ENCODE measurements at places on chromosomes 3 and 15.

DNA sequence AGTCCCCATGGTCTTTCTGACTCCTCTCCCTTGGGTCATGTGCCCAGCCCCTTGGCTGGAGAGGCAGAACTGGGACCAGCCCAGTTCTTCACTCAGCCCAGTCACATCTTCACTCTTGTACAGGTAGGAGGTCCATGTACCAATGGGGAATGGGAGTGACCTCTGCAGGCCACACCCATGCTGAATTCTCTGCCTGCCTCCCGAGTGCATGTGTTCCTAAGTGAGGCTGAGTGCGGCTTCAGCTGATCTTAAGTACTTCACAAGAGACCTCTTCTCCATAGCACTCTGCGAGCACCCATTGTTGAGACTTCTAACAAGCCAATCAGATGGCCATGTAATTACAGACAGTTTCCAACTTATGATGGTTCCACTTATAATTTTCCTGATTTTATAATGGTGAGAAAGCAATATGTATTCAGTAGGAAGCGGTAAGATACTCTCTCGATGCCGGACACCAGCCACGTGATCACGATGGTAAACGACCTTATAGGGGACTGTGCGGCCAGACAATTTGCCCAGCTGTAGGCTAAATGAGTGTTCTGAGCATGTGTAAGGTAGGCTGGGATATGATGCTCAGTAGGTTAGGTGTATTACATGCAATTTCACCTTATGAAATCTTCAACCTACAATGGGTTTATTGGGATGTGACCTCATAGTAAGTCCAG, 112.1 kb downstream of the KLF13 start:
- DNase-seq: no peak

DNA sequence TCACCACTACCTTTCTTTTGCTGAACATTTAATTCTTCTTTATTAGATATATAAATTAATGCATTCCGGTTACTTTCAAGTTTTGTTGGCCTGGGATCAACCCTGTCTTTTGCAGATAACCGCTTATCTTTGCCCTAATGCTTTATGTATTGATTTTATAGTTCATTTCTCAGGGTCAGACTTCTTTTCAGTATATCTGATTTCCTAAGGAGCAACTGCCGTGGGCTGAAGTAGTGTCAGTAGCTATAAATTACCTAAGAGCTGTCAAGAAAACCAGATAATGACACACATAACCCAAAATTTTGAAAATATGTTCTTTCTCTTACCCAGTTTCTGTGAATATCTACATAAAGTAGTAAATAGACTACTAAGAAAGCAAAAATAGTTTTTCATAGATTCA, 38.0 kb downstream of the COL6A5 start:
- no peak for DNase-seq

DNA sequence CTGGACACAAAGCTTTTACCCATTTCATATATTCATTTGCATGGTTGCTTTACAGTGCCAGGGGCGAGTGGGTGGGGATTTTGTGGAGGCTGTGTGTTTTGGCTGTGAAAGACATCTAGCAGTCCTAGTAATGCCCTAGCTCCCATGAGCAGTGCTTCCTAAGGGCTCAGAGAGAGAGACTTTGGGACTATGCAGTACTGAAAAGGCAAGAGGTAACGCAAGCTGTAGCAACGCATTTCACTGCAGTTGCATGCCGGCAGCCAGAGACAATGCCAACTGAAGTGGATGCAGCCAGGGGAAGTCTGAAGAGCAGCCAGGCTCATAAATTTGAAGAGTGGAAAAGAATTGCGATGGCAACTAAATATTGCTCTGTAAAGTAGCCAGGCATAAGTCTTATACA, 27.4 kb upstream of the ATP10A start:
- DNase-seq: no peak

DNA sequence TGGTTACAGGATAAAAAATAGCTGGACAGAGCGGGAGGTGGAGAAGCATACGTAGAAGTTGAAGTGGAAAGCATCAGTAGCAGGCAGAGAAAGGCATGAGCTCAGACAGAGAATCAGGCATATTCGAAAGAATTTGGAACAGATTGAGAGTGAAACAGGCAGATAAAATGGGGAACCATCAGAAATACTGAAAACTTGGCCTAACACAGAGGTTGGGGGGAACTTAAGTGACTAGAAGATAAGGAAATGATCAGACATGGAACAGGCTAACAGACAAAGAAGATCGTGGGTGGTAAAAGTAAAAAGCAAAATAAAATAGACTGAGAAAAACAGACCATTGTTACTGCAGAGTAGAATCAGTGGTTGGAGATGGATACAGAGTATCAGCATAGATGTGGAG, 32.9 kb downstream of the GTF2E1 start:
- DNase-seq: no peak

DNA sequence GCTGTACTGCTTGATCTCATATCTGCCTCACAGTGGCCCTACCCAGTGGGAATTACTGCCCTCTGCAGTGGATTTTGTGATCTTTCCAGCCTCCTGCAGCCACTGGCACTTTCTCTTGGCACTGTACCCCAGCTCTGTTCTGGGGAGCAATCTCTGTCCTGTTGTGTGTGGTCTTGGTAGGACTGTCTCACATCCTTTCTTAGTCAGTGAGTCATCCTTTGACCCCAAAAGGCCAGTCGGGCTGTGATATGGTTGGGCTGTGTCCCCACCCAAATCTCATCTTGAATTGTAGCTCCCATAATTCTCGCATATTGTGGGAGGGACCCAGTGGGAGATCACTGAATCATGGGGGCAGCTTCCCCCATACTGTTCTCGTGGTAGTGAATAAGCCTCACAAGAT, 133.3 kb upstream of the TPM1 start:
- no peak for DNase-seq

DNA sequence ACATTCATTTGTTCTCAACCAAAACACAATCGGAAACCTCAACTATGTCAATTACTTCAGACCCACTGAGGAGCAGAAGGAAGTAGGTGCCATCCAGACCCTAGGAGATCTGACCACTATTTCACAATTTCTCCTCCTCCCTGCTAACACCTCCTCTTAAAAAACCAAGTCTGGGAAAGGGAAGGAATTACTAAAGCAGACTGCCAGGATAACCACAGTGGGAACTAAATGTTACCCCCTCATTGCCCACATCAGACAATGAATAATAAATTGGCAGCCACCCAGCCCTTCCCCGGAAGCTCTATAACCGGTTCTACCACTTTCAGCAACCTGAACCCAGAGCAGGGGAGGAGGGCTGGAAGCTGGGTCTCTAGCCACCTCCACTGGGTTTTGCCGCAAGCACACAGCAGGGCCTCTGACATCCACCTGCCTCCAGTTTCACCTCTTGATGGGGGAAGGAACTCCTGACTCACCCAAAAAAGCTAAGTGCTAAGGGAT, 17.6 kb downstream of the C15orf62 start:
- no peak for DNase-seq

- no peak for DNase-seq
Observed at GRCh38 chr3:156705761-156706616, 31.6 kb downstream of the TIPARP start.

DNA sequence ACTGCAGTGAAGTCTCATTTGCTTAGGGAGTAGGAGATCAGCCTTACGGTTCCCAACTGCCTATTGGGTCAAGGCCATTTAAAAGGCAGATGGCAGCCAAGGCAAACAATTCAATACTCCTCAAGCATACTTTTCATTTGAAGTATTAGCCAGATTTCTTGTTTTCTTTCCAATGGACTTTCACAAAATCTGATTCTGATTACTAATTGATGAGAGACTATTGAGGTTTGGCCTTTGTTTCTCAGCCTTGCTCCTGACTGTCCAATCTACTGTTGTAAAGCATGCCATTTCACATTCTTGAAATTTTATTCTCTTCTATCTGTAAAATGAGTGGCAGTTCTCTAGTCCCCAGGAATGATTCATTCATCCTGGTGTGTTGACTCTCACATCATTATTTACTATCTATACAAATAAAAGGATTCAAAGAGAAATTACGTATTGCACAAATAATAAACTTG, 166.2 kb upstream of the TGFBR2 start:
- no peak for DNase-seq

DNA sequence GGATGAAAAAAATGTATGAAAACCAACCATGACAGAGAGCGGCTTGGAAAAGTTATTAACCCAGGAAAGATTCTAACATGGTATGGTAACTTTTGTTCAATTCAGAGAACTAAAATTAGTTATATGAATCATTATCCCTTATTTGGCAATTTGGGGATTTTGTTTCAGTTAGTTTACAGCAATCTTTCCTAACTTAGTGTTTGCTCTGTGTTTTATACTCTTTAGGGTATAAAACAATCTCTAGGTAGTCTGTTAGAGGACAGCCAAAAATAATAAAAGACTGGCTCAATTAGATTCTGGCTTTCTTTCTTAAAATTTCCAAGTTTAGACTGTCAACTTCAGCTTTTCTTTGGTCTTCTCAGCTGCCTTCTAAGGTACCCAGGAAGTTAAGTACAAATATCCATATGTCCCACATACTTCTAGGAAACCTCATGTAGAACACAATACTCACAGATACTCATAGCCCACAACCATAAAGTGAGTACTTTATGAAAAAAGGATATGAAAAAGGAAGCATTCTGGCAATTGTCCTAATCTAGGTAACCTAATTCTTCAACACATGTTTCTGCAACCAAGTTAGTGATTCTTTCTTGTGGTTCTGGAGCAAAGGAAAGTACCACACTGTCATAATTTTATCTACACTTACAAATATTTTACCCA, 849.3 kb downstream of the ROBO1 start:
- DNase-seq: no peak

- no peak for DNase-seq
Observed at GRCh38 chr15:37586976-37587375, 347.5 kb upstream of the TMCO5A start.

DNA sequence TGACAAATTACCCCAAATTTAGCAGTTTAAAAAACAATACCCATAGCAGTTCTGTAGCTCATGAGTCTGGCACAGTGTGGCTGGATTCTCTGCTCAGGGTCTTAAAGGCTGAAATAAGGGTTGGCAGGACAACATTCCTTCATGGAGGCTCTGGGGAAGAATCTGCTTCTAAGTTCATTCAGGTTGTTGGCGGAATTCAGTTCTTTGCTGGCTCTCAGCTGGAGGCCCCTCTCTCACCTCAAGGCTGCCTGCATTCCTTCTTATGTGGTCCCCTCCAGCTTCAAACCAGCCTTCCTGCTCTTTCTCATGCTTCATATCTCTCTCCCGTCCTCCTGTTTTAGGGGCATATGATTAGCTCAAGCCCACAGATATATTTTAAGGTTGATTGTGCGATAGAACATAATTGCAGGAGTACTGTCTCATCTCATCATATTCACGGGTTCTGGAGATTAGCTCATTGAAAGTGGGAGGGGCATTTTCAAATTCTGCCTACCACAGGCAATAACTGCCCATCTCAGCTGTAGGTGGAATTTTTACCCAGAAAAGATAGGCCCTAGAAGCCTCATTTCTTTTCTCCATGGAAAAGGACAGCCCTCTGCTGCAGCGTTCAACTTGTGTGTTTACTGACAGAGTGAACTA, 5.6 kb upstream of the ZBTB47 start:
- no peak for DNase-seq

- peak; percentile 54 for DNase-seq
Observed at GRCh38 chr3:51371943-51372557, 13.0 kb upstream of the MANF start.

DNA sequence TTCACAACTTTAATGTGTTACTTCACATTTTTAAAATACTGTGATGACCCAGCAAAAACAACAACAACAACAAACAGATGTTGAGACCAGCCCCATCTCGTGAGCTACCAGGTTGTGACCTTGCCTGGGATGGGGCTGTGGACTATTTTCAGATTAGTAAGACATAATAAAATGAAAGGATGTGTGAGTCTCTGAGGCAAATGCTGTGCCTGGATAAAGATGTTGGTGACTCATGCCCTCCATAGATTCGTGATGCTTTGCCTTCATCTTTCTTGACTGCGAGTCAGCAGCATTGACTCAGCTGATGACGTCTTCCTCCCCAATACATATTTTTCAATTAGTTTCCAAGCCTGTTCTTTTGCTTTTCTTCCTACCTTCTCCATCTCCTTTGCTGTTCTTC, 453.0 kb upstream of the CFAP20DC start:
- no peak for DNase-seq

- DNase-seq: no peak
Observed at GRCh38 chr15:29675791-29676301, 146.4 kb downstream of the TJP1 start.

DNA sequence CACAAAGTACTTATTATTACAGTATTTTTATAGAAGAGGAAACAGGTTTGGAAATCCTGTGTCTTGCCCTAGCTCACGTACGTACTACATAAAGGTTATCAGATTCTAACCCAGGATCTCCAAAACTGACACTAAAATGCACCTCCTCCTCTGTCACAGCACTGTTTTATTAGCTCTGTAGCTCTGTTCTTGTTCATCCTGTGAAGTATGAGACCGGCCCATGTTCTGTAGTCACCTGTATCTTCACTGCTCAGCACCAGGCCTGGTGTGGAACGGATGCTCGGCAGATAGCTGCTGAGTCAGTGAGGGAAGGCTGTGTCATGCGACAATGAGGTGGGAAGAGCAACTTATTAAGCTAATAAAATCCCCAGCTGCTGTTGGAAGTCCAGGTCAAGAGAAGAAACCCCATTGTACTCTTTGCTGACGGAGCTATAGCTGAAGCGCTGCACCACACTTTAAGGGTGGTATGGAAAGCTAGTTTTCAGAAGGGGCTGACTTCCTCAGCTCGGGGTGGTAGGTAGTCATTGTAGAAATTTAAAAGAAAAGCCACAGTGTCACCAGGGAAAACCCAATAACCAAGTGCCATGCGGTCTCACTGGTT, 22.8 kb downstream of the BCL2A1 start:
- no peak for DNase-seq

GRCh38 chr3:350871-351371, 154.4 kb downstream of the CHL1 start:
- DNase-seq: no peak

DNA sequence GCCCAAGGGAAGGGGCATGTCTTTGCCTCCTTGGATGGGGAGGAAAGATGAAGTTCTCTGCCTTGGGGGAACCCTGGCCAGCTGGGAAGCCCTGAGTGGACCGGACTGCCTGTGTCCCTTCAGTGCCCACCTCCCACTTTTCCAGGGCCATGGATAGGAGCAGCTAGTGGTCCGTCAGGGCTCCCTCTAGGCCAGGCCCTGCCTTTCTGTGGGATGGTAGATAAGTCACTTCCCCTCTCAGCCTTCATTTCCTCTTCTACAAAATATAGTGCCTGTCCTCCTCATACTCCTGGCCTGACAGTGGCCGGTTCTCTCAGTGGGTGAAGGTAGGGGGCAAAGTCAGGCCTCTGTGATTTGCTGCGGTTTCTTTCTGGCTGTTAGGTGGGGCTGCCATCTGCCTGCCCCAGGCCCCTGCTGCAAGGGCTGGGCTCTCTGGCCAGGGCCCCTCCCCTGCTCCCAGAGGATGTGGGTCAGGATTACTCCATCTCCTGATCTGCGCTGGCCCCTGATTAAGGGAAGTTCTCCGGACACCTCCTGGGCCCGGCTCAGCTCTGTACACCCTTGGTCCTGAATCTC, 1.4 kb downstream of the PLEKHO2 start:
- DNase-seq: no peak

GRCh38 chr15:100241572-100242482, 99.9 kb downstream of the ADAMTS17 start:
- no peak for DNase-seq

Measured in KG1 (cell line).